K562 (cell line): ENCODE measurements at places on chromosomes 6 and 20. TPM values are rescaled to one million over a fixed set of nuclear protein-coding genes. Genes with fewer than 3 reads are reported as not detected.

The PSORS1C1 gene
- total RNA-seq = not detected in 2 replicates

The RIPOR2 gene
- total RNA-seq = 0.47 and 1.1 TPM in 2 replicates

The RHAG gene
- 327 and 345 TPM in 2 replicates for total RNA-seq

The ENPP5 gene
- total RNA-seq = not detected in 2 replicates

The NHSL1 gene
- 0.20 and 0.25 TPM in 2 replicates for total RNA-seq

The DEFB124 gene
- not detected in 2 replicates for total RNA-seq

The HMGCLL1 gene
- total RNA-seq = not detected in 2 replicates

The SLCO4A1 gene
- 21.9 and 25.2 TPM in 2 replicates for total RNA-seq

The DACT2 gene
- total RNA-seq = not detected in 2 replicates

The SLA2 gene
- total RNA-seq = 0.07 and 0.13 TPM in 2 replicates

The ACTL10 gene
- total RNA-seq = 0.11 TPM in 1 of 2 replicates, not detected in the other

The GGTLC1 gene
- total RNA-seq = not detected in 2 replicates

The ELOVL4 gene
- total RNA-seq = not detected in 2 replicates

The MAPK13 gene
- total RNA-seq = 0.69 and 0.84 TPM in 2 replicates

The FAM217A gene
- total RNA-seq = not detected in 2 replicates
